ENCODE measurements at places on chromosomes 1 and 21.
A peak's percentile ranks its signal among the peaks of the same experiment; 100 is the strongest.

DNA sequence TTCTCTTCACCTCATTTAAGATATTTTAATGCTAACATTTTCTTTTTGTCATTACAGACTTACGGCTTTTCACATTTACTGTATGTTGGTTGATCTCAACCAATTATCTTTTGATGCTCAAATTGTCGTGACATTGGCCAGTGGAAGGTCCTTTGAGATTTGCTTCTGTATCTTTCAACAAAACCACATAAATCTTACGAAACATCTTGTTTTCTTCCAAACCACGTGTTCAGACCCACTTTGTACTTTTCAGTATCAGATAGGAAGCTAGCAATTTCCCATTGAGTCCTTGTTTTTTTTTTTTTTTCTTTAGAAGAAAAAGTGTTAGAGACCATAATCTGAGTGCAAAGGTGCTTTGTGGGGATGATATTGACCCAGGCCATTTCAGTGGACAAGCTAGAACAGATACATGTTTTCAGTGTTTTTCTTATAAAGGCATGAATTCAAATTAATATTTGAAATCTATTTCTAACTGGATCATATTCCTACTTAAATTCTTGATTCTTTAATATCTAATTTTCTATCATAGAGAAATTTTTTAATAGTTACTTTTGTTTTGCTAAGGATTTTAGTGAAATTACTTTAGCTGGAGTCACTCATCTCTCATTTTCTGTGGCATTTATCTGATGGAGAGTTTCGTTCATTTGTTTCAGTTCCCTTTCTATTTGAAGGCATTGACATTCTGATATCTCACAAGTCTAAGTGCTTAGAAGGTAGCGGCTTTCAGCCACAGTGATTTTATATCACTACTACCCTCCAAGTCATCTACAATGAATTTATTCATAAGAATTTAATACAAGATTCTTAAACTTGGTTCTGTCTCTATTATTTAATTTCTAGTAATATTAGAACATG, 26.7 kb downstream of the ATG4C start:
- no peak for DNase-seq

- no peak for DNase-seq
These were observed 14.5 kb upstream of the SELENON start for GRCh38 chr1:25785333-25786067.

DNA sequence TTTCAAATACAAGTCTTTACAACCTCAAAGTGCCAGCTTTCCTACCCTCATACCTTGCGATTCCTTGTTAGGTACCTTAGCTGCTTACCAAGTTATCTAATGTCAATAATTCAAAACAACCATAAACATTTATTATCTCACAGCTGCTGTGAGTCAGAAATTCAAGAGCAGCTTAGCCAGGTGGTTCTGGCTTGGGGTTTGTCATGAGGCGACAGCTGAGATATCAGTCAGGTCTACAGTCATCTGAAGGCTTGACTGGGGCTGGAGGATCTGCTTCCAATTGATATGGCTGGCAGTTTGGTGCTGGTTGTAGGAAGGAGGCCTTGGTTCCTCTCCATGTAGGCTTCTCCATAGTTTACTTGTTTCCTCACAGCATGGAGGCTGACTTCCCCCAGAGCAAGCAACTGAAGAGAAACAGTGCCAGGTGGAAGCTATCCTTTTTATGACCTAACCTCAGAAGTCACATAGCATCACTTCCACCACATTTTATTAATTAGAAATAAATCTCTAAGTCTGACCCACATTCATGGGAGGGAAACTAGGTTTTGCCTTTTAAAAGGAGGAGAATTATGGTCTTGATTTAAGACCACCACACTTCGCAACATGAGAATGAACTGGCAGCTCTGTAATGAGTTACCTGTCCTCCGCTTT, 103.3 kb upstream of the FGGY start:
- DNase-seq: no peak

DNA sequence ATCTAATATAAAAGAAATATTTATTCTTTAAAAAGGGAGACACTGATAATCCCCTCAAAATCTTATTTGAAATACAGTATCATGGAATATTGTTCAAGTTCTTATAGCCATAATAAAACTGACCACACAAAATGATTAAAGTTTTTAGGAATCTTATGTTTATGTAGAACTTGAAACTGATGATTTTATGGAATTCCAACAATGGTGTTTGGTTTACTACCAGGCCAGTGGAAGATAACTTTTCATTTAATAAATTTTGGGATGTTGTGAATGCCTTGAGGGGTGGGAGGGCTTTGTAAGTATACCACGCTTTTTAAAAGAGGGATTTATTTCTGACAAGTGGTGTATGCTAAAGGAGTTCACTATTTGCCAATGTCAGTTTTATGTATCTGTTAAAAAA, 87.7 kb downstream of the RAB3GAP2 start:
- DNase-seq: no peak

DNA sequence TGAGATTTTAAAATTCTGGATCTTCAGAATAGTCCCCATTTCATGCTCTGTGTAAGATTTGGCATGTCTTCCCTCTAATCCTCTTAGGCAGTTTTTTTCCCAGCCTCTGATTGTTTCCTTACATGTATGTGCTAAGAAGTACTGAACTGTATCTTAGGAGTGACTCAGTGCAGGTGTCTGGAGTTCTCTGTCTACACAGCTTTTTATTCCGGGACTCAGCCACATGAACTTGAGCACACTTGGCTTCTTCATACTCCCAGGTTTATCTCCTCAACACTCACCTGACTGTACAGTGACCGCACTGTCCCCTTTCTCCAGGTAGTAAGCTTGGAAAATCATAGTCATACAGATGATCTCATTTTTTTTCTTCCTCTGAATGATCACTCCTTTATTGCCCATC, 50.7 kb downstream of the SYT14 start:
- no peak for DNase-seq

DNA sequence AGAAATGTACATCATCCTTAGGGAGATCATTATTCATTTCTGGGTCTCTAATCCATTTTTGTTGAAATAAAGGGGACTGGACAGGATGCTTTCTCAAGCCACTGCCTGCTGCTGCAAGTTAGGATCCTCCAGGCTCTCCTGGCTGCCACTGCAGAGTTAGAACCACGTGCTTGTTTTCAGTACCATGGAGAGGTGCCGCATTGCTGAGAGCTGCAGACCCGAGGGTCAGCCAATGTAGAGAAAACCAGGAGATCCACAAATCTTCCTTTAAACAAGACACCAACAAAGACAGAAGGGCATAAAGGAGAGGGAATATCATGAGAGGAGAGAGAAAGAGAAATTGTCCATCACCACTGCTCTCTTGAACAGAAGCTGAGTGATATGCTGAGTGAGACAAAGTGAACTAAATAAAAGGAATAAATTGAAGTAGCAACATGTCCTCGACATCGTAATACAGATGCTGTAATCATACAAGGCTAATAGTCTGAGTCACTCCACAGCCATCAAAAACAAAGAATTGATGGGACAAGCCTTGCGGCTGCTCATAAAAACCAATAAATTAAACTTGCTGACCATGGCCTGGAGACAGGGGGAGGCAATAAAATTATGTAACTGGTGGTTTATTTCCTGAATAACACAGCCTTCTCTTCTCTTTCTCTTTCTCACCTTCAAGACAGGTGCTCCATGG, 255.7 kb downstream of the OMA1 start:
- peak; percentile 70 for DNase-seq

GRCh38 chr1:30675761-30676160, 47.6 kb downstream of the MATN1 start:
- DNase-seq: no peak

GRCh38 chr1:237235091-237235490, 193.1 kb downstream of the RYR2 start:
- DNase-seq: no peak

DNA sequence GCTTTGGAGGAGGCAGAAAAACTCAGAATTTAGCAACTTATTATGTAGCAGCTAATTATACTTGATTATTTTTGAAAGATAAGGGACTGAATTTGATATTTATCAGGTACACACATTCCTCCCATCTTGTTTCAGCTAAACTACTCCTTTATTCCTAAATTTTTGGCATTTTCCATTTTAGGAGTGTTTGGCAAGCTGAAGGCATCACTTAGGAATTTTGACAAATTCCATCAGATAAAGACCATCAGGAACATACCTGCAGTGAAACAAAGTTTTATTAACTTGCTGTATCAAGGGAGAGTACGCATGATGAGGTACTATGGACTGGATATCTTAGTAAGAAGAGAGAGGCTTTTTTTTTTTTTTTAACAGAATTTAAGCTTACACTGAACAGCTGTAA, 1092.2 kb downstream of the PLA2G4A start:
- no peak for DNase-seq

- no peak for DNase-seq
These were observed 232.8 kb upstream of the PTBP2 start for GRCh38 chr1:96488777-96489176.

DNA sequence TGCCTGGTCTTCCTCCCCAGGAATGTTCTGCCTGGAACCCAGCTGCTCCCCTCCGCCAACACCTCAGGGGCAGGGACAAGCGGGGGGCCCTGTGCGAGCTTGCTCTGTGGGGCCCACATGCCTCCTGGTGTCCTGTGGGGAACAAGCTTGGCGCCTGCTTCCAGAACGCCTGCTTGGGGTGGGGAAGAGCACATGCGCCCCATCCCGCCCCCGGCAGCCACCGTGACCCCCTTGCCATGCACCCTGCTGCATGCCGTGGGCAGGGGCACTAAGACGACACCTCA, 57.4 kb downstream of the MEGF6 start:
- no peak for DNase-seq

GRCh38 chr1:152110860-152111514, 4.3 kb downstream of the TCHH start:
- peak; percentile 45 for DNase-seq

DNA sequence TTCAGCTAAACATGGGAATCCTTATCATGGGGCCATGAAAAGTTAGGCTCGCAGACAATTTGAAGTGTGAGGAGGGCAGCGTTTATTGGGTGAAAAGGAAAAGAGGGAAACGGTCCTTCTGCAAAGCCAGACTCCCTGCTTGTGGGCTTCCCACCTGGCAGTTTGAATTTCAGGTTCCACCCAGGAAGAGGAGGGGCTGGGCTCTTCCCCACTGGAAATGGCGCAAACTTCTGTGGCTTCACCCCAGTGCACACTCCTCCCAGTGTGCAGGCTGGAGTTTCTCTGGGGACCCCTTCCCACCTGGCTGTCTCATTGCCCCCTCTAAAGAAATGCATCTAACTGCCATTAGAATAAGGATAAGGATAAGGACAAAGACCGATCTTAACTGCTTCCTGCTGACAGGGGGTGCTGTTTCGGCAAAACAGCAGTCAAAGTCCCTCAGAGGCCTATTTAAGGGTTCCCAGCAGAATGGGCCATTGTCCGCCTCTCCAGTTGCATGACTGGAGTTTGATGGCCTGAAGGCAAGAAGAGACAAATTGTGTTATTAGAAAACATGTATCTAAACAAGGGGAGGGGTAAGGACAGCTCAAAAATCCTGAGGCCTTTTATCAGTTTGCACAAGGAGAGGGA, 20.4 kb downstream of the AIM2 start:
- DNase-seq: no peak

DNA sequence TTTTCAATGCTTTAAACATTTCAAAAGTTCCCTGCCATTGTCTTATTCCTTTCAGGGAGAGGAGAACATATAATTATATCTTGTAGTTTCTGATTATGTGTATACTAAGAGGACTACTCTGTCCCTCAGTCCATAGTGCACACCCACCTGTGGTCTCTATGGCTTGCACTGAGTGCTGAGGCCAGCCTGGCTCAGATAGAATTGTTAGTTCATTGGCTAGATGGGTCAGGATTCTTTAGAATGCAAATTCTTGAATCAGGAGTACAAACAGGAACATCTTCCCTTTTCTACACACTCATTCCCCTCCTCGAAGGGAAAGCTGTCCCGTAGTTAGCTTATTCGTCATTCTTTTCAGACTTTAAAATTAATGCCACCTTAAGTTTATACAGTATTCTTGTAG, 8.2 kb downstream of the BACH1 start:
- DNase-seq: no peak

DNA sequence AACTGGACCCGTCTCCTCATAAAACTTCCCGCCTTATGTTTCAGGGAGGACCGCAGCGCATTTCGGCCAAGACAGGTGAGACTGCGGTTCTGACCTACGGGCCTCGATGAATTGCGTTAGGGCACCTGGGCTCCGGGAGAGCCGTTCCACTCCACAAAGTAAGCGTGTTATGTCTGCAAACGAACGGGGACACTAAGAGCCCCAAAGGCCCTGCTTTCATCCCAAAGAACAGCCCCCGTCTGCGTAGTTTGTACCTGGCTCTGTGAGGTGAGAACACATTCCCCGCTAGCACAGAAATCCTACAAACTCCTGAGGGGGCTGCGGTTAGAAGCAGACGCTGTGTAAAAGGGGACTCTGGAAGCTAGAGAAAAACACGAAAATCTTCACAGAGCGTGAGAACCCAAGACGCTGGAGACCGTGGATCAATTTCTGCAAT, 41.6 kb upstream of the PPIAL4F start:
- DNase-seq: no peak

- DNase-seq: no peak
These were observed 342.0 kb downstream of the VAV3 start for GRCh38 chr1:107622966-107623365.

GRCh38 chr1:28601696-28602095, 9.6 kb downstream of the RAB42 start:
- no peak for DNase-seq
